ENCODE measurements at places on chromosomes 1 and 21.
A peak's percentile ranks its signal among the peaks of the same experiment; 100 is the strongest.

- DNase-seq = no peak
Observed at GRCh38 chr1:184626076-184627006, 128.3 kb downstream of the EDEM3 start.

GRCh38 chr1:243819438-243819839, 30.6 kb downstream of the AKT3 start:
- DNase-seq = no peak

GRCh38 chr21:35525443-35525842, 476.3 kb upstream of the RUNX1 start:
- DNase-seq = no peak

DNA sequence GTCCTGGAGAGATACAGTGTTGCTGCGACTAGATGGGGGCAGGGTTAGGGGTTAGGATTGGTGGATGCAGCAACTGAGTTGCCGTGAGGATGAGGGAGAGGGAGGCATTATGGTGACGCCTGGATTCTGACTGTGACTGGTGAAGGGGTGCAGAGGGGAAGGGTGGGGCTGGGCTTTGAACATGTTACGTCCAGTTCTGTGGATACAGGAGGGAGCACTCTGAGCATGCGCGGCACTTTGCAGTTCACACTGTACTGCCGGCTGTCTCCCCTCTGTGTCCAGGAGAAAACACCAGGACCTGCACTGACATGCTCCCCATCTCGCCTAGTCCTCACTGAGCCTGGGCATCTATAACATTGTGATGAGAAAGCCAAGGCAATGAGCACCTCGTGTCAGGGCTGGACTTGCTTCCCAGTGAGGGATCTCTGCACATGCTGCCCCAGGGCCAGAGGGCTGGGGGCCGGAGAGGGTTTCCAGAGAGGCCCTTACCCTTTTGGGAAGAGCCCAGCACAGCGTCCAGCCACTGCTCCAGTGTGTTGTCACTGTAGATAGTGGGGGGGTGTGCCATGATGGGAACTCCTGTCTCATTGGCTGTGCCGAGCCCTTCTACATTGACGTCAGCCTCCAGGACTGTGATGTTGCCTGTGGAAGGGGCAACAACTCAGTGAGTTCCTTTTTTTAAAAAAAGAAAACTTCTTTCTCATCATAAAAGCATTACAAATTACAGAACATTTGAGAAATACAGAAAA, 7.6 kb downstream of the FAM151A start:
- DNase-seq = no peak

- no peak for DNase-seq
Observed at GRCh38 chr21:40685141-40685540, 161.8 kb downstream of the DSCAM start.

DNA sequence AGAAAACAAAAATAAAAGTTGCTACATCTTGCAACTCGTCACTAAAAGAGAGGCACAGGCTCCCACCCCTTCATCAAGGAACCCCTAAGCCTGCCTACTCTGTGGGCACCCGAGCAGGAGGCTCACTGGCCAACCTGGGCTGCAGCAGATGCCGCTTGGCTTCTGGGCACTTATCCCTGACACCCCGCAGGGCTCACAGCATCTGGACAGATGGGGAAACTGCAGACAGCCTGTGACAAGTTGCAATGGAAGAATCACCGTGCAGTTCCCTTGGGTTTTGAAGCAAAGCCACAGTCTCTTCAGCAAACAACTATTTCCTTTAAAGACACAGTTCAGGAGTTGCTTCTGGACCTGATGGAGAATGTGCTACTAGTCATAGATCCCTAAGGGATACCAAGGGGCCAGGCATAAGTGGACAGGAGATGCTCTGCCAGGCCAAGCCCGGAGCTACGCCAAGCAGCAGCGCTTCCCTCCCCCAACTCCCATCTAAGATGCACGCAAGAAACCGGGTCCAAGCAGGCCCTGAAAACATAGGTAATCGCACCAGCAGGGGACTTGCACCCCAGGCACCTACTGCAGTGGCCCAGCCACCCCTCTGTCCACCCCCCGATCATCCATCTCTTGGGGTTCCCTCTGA, 170.6 kb downstream of the NPHP4 start:
- DNase-seq = no peak

GRCh38 chr1:27503844-27504587, 14.0 kb upstream of the WASF2 start:
- no peak for DNase-seq

DNA sequence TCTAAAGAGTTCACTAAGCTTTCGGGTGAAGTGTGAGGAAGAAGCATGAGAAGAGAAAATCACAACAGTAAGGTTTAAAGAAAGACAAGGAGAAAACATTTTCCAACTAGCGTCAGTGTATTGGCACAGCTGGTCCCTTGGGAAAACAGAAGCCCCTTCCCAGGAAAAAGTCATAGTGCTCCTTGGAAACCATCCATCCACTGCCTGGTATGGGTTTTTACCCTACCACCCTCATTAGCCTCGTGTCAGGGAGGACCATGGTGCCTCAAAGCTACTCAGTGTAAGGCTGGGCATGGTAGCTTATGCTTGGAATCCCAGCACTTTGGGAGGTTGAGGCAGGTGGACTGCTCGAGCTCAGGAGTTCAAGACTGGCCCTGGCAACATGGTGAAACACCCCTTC, 12.7 kb downstream of the AADACL4 start:
- no peak for DNase-seq

DNA sequence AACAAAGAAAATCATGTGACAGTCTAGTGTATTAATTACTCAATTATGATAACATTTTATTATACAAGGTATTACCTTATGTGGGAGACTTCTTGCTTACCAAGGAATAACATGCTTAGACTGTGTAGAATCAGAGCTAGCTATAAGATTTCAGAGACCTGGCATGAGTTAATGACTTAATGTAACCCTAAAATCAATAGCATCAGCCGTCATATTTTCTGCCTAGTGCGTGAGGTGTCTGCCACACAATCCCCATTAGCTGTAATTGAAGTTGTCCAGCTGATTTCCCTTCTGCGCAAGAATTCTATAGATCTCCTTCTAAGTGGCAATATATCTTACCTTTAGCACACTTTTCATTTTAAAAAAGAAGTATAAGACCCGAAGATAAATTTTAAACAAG, 28.8 kb downstream of the CHODL start:
- no peak for DNase-seq

DNA sequence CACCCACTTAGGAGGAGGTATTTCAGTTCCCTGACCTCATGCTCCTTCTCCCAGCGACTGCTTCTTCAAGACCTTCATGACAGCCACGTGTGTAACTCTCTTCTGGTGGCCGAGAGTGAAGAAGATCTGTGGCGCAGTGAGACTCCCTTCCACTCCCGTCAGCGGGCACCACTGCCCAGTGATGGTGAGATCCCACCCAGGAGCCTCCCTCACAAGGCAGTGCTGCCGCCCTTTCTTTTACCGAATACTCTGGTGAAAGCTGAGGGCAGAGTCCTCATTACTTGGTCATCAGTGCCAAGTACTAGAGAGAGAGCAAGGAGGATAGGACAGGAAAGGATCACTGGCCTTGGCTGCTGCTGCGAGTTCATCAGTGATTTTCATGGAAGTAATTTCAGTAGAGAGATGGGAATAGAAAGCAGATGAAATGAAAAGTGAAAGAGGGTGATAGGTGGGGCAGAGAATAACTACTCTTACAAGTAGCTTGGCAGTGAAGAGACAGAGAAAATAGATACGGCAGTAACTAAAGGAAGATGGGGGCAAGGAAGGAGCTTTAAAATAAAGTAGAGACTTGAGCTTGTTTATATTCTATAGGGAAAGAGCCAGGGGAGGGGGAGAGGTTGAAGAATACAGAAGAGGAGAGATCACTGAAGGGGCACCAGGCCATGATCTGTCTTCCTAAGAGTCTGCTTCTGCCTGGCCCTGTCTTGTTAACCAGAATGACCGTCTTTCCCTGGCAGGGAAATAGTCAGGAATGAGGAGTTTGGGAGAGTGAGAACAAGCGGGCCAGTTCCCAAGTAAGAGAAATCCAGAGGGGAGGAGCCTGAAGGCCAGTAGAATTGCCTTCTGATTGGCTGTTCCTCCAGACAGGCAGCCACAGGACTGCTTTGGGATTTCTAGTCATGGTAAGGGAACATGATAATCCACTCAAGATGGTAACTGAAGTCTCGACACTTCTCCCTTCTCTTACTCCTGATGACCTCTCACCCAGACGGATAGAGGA, 18.3 kb downstream of the HYI start:
- DNase-seq = peak; percentile 1

DNA sequence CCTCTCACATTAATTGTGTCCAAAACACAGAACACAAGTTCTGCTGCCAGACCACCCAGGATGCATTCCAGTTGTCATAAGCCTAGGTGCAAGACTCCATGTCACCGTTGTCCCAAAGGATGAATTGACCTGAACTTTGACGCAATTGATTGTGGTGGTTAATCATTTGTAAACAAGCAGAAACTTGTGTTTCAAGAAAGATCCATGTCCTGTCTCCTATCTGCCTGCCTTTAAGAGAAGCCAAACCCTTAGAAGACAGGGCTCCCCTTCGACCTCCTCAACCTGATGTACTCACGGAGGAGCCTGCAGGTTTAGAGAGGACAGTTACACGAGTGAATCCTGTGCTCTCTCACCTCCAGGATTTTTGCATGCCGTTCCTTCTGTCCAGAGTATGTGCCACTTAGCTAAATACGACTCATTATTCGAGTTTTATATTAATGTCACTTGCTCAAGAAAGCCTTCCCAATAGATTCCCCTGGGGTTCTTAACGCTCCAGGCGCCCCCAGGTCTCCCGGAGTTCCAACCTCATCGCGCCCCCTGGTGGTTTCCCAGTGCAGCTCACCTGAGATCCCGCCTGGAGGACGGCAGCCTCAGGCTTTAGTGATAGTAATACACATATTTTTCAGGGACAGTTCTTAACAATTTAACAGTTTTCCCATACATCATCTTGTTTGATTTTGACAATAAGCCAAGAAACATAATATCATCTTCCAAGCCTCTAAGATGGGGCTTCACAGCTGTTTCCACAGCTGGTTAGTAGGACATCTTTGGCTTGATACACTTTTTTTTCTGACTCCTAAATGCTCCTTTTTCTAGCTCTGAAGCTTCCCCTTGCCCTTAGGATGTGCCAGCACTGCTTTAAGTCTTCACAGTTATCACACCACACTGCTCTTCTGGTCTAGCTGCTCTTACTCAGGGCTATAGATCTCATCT, 2.4 kb upstream of the C8B start:
- DNase-seq = no peak

- DNase-seq = no peak
Observed at GRCh38 chr1:97632776-97633175, 288.1 kb downstream of the DPYD start.

DNA sequence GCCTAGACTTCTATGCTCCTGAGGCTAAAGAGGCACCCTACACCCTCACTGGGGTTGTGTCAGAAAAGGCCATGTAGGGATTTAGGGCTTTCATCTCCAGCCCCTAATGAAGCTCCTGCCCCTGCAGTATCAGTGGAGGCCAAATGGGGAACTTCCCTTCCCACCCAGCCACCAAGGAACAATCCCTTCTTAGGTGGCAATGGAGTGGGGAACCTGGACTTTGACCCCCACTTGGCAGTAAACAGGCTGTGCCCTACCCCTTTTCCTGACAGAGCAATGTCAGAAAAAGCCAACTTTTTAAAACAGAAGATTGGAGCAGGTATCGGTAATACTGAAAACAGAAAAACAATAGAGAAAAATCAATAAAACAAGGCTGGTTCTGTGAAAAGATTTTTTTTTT, 35.5 kb upstream of the SLC19A2 start:
- no peak for DNase-seq

DNA sequence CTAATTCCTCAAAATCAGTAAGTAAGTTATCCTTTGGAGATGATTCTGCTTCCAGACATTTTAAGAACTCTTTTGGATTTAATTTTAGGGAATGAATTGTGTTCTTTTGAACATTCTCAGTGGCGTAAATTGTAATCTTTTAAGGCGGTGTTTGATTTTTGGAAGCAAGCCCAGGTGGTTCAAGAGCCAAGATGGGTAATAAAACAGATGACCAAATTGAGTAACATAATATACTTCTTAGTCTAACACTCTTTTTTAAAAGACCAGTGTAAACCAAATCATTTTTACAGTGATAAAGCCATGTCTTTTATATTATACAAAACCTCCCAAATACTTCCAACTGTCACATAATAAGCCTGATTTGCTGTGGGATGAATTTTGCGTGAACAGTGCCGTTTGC, 133.8 kb downstream of the LRRC40 start:
- no peak for DNase-seq

GRCh38 chr1:189682591-189682990, 795.1 kb downstream of the BRINP3 start:
- DNase-seq = no peak

GRCh38 chr21:21898801-21899200, 900.6 kb downstream of the NCAM2 start:
- no peak for DNase-seq

DNA sequence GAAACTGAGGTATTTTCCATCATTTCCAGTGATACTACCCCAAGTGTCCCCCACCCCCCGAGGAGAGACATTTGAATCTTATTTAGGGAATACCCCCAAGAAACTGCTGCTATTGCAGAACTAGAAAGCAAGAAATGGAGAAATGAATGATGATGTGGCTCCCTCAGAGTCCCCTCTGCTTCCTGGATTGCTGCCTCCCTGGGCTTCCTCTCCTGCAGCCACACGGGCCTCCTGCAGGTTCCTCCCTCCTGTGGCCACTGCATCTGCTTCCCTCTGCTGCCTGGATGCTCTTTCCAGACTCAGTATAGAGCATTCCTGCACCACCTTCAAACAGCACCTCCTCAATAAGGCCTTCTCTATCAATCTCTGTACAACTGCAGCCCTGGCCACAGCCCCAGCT, 69.3 kb downstream of the SLC25A24 start:
- no peak for DNase-seq

DNA sequence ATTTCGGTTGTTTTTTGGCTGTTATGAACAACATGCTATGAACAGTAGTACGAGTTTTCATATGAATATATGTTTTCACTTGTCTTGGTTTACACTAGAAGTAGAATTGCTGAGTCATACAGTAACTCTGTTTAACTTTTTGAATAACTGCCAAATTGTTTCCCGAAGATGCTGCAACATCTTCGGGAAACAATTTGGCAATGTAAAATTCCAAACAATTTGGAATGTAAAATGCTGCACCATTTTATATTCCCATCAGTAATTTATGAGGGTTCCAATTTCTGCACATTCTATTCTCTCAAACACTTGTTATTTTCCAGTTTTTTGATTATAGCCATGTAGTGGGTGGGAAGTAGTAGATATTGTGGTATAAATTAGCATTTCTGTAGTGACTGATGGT, 11.6 kb downstream of the PCBP3 start:
- no peak for DNase-seq

- DNase-seq = no peak
Observed at GRCh38 chr1:224541901-224542630, 74.1 kb upstream of the CNIH3 start.
